Endodermal cell (in vitro differentiated cells): ENCODE measurements at places on chromosomes 16 and 17. TPM values are rescaled to one million over a fixed set of nuclear protein-coding genes. Genes with fewer than 3 reads are reported as not detected.
A peak's percentile ranks its signal among the peaks of the same experiment; 100 is the strongest.

- no peak for DNase-seq
- H3K36me3 ChIP-seq: no peaks in the 10 kb centered on the region
- H3K4me1 ChIP-seq: peaks cover 10% of the 10 kb centered on the region
- no peak overlapping the region for H3K27ac ChIP-seq
- H3K4me3 ChIP-seq: no peak overlapping the region
- H3K27me3 ChIP-seq: peaks cover 28% of the 10 kb centered on the region
Measured at GRCh38 chr16:88451586-88452481, 1.2 kb upstream of the ZFPM1 start.

DNA sequence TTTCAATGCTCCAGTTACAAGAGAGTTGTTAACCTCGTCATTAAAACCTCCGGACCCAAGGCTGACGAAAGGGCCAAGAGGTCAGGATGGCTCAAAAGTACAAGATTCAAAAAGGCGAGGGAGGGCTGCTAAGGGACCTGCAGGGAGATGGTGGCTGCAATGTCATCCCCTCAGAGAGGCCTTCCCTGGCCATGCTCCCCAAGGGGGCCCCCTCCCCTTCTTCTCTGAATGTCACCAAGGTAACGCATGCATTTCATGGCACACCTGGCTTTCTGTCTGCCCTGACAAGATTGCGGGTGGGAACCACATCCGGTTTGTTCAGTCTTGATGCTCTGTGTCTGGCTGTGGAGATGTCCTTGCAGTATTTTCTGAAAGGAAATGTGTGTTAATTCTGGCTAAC lies 89.9 kb downstream of the C16orf78 start:
- DNase-seq: peak; percentile 36
- no peaks in the 10 kb centered on the region for H3K36me3 ChIP-seq
- H3K27ac ChIP-seq: no peak overlapping the region
- H3K4me1 ChIP-seq: no peaks in the 10 kb centered on the region
- H3K27me3 ChIP-seq: peaks cover 13% of the 10 kb centered on the region

- H3K4me3 ChIP-seq: no peak overlapping the region
- H3K4me1 ChIP-seq: peaks cover 5% of the 10 kb centered on the region
- H3K36me3 ChIP-seq: peaks cover 68% of the 10 kb centered on the region
- no peak for DNase-seq
- H3K27ac ChIP-seq: no peak overlapping the region
- no peaks in the 10 kb centered on the region for H3K27me3 ChIP-seq
Measured at GRCh38 chr17:15483431-15483830, 16.0 kb upstream of the CDRT4 start.

GRCh38 chr17:34579017-34579946 lies at the start of gene TMEM132E:
TSS of gene TMEM132E (plus strand) at chr17:34579582. CDS start at chr17:34581077, 1,495 bp downstream.
- H3K36me3 ChIP-seq: no peaks in the 10 kb centered on the region
- H3K27ac ChIP-seq: no peak within 1 kb of the TSS
- peak; percentile 87 for DNase-seq
- peaks cover 100% of the 10 kb centered on the region for H3K27me3 ChIP-seq

DNA sequence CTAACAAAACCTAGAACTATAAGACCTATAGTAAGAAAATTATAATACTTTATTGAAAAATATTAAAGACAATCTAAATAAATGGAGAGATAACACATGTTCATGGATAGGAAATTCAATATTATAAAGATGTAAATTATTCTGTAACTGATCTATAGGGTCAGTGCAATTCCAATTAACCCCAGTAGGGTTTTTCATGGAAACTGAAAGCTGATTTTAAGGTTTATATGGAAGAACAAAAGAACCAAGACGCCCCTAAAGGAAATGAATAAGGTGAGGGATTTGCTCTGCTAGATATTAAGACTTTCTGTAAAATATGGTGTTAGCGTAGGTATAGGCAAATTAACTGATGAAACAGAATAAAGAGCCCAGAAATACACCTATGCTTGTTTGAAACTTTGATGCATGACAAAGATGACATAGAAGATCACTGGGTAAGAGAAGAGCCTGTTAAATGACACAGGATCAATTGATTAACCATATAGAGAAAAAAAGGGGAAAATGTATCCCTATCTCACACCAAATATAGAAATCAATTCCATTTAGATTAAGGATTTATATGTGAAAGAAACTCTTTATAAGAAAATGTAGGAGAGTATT lies 3.0 kb downstream of the ICAM2 start:
- no peaks in the 10 kb centered on the region for H3K36me3 ChIP-seq
- H3K4me3 ChIP-seq: no peak overlapping the region
- DNase-seq: no peak
- H3K27ac ChIP-seq: no peak overlapping the region

DNA sequence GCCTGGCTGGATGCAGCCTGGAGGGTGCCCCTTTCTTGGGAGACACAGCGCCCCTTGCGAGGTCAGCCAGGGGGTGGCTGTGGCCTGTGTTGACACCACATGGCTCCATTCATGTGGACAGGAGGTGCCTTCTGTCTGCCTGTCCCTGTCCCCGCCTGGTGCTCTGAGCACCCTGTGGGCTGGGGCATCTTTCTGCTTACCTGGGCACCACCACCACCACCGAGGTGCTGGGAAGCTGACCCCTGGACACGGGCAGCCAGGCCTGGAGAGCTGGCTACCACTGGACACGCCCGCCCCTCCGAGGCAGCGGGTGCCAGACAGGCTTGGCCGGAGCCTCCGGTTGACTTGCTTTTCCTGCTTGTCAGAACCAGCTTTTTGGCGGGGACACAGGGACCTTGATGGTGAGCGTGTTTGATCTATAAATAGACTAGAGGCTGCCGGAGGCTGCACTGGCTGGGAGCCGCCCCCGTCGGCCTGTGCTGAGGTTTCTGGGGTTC lies 121.3 kb upstream of the GSE1 start:
- H3K27ac ChIP-seq: no peak overlapping the region
- peak; percentile 71 for DNase-seq
- H3K27me3 ChIP-seq: no peaks in the 10 kb centered on the region
- H3K4me1 ChIP-seq: peaks cover 7% of the 10 kb centered on the region

UBALD1 gene
- 27.5 to 46.8 TPM (median 40.8 TPM) in 3 replicates for total RNA-seq

GRCh38 chr17:49588726-49589576 lies 13.3 kb downstream of the NXPH3 start:
- no peak overlapping the region for H3K4me3 ChIP-seq
- no peaks in the 10 kb centered on the region for H3K27me3 ChIP-seq
- no peaks in the 10 kb centered on the region for H3K36me3 ChIP-seq
- no peaks in the 10 kb centered on the region for H3K4me1 ChIP-seq

- peaks cover 92% of the 10 kb centered on the region for H3K27me3 ChIP-seq
- H3K27ac ChIP-seq: no peak overlapping the region
- H3K36me3 ChIP-seq: no peaks in the 10 kb centered on the region
- H3K4me1 ChIP-seq: no peaks in the 10 kb centered on the region
- no peak overlapping the region for H3K4me3 ChIP-seq
- DNase-seq: no peak
Measured at GRCh38 chr17:49996121-49996494, 1.1 kb upstream of the DLX3 start.

SLC38A7 gene
- 15.0 to 49.3 TPM (median 42.5 TPM) in 3 replicates for total RNA-seq
